ENCODE measurements at places on chromosomes 7 and 10. TPM values are rescaled to one million over a fixed set of nuclear protein-coding genes. Genes with fewer than 3 reads are reported as not detected.

Gene GIMAP5
- 41.1 TPM for total RNA-seq

Gene NPSR1
- total RNA-seq = not detected

Gene SCART1
- total RNA-seq = 8.2 TPM

DNA sequence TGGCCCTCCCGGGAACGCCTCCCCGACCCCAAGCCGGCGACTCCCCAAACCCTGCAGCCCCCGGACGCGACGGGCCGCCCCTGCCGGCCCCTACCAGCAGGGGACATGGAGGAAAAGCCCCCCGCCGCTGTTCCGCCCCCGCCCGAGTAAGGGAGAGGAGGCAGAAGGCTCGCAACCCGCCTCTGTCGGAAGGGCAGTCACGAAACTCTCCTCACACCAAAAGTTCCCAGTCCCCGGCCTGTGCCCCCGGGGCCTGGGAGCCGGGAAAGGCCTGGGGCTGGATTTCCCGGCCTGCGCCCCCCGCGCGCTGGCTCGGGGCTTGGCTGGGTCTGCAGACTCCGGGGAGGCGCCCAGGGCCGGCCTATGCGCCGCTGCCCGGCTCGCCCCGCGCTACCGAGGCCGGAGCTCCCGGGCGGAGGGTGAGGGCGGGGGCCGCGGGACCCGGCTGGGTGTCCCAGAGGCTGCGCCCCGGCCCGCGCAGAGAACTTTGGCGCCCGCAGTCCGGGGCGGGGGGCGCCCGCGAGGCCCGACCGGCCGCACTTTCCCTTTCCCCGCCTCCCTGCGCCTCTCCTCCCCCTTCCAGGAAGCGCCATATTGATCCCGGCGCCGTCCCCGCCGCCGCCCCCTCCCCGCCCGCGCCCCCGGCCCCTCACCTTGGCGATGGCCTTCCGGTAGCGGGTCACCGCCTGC, 728 bp downstream of the PARD3 start:
- peak; percentile 58 for DNase-seq

DNA sequence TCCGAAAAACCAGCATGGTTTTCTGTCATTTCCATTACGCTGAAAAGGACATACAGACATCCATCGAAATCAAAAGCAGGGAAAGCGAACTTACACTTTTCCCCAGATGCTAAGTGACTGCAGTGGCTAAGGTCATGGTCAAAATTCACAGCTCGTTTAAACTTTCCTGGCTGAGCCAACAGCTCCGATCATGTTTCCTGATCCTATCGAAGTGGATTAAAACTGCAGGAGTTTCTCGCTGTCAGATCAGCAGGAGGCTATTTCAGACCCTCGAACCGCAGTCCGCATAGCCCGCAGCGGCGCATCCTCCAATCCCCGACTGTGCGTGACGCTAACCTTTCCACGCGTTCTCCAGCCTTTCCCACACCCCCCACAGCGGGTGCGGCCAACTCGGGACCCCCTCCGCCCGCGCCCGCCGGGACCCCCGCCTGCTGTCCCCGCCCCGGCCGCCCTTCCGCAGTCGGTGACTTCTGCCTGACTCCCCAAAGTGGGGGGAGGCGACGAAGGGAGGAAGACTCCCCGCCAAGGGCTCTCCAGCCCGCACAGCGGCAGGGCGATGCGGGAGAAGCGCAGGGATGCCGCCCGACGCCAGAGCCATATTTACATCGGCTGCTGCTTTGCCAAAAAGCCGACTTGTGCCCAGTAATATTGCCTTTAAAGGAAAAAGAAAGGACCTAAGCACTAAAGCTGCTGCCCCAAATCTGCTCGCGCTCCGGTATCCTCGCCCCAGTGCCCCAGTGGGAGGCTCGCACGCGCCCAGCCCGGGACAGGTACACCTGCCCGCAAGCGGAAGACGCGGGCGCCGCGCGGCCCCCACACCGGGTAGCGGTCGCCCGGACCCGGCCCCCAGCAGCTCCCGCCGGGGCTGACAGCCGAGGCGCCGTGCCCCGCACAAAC, 1.2 kb downstream of the PIP4K2A start:
- peak; percentile 21 for DNase-seq
